ENCODE measurements at places on chromosomes 7 and 10. TPM values are rescaled to one million over a fixed set of nuclear protein-coding genes. Genes with fewer than 3 reads are reported as not detected.

DNA sequence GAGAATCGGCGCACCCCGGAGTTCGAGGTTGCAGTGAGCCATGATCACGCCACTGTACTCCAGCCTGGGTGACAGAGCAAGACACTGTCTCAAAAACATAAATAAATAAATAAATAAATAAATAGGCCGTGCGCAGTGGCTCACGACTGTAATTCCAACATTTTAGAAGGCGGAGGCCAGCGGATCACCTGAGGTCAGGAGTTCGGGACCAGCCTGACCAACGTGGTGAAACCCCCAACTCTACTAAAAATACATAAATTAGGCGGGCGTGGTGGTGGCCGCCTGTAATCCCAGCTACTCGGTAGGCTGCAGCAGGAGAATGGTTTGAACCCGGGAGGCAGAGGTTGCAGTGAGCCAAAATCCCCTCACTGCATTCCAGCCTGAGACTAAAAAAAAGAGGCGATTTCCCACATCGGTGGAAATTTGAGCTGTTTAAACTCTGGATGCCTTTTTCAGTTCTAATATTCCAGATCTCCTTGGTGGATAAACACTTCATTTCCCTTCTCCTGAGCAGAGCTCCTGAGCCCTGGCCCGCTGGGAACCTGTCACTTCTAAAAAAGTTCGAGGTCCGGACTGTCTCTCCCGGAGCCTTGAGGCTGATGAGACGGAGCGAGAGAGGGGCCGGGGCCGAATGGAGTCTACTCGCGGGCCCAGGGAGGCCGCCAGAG is 2.0 kb upstream of the NFKB2 start:
- peaks cover 11% of the 10 kb centered on the region for H3K27me3 ChIP-seq
- peaks cover 9% of the 10 kb centered on the region for H3K36me3 ChIP-seq
- no peak overlapping the region for H3K27ac ChIP-seq
- no peak for DNase-seq

DNA sequence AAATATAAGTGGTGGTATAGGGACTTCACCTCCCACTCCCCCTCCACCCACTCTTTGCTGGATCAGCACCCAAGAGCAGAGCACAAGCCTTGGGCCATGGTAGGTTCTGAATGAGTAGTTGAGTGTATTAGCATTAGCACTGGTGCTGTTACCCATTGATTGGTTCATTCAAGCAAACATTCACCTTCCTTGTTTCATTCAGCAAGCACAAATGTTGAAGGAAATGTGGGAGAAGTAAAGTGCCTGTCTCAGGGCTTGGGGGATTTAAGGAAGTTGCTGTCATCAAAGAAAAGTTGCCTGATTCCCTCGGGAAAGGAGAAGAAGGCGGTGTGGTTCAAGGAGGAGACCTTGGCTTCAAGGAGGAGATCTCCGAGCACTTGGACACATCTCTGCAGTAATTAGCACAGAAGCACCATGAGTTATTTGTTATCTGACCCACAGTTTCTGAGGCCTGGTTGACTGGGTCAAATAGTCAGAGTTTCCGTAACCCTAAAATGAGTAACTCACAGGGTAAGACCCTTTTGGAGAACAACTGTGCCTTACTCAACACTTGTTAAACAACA is 17.3 kb downstream of the IL2RA start:
- no peak overlapping the region for H3K27ac ChIP-seq
- H3K27me3 ChIP-seq: no peaks in the 10 kb centered on the region
- peak; percentile 3 for DNase-seq
- H3K36me3 ChIP-seq: no peaks in the 10 kb centered on the region

DNA sequence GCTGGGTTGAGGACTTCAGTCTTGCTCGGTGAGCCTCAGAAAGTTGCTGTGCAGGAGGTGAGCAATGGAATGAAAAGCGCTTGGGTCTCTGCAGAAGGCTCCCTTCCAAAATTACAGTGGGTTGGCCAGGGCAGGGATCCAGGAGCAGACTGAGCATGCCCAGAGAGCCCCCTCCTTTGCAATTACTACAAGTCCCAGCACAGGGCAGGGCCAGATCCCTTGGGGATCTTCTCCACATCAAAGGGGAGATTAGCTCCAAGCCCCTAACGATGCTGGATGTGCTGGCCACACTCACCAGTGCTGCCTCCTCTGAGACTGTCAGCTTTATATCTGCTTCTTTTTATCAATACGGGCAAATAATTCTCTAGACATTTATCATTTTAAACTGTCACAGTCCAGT is 337.5 kb downstream of the RPS24 start:
- no peaks in the 10 kb centered on the region for H3K4me1 ChIP-seq
- no peaks in the 10 kb centered on the region for H3K27me3 ChIP-seq
- H3K36me3 ChIP-seq: no peaks in the 10 kb centered on the region
- H3K27ac ChIP-seq: no peak overlapping the region
- H3K4me3 ChIP-seq: no peak overlapping the region

DNA sequence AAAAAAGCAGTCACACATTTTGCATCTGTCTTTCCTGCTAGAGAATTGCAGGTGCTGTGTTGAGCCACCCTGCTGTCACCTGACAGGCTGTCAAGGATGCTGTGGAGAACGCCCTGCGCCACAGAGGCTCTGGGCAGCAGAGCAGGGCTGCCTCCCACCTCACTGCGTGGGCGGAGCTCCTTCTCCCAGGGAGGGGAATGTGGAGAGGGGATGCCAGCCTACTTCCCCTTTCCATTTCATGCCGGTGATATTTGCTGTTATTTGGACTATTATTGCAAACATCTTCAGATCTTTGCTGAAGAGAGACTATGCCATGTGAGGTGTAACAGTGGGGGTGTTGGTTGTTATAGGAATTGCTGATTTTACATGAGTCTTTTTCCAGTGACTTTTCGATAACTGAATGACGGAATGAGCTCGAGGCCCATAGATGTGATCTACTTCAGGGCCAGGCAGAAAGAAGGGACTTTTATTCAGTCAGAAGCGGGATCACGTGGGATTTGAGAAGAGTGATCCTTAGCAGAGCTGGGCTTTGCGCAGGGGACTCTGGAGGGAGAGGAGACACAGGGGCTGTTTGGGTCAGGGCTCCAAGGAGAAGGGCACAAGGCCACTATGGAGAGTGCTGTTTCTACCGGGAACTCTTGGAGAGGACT is 13.6 kb upstream of the PRKAG2 start:
- H3K36me3 ChIP-seq: no peaks in the 10 kb centered on the region
- peak; percentile 27 for DNase-seq
- H3K27me3 ChIP-seq: no peaks in the 10 kb centered on the region
- no peak overlapping the region for H3K4me3 ChIP-seq
- no peak overlapping the region for H3K27ac ChIP-seq
- H3K4me1 ChIP-seq: no peaks in the 10 kb centered on the region

- no peak overlapping the region for H3K27ac ChIP-seq
- H3K4me1 ChIP-seq: peaks cover 4% of the 10 kb centered on the region
- peaks cover 3% of the 10 kb centered on the region for H3K36me3 ChIP-seq
- no peaks in the 10 kb centered on the region for H3K27me3 ChIP-seq
- no peak overlapping the region for H3K4me3 ChIP-seq
- DNase-seq: no peak
These were observed 370.1 kb downstream of the PRPF18 start for GRCh38 chr10:13956826-13957225.

DNA sequence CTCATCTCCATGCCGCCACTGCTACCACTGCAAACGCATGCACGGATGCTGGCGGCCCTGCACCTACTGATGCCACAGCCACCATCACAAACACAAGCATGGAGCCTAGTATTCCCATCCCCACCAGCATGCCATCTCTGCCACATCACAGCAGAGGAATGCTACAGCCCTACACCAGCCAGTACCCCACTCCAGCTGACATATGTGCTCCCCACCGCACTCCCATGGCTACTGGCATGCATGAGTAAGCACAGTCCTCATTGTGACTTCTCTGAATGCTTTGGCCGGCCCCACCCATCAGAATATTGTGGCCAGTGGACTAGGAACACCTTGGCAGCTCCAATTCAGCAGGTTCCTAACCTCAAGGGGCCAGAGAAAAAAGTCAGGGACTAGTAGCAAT is 705.5 kb downstream of the POM121L12 start:
- DNase-seq: no peak
- H3K4me1 ChIP-seq: no peaks in the 10 kb centered on the region
- no peaks in the 10 kb centered on the region for H3K27me3 ChIP-seq
- H3K4me3 ChIP-seq: no peak overlapping the region
- H3K36me3 ChIP-seq: peaks cover 8% of the 10 kb centered on the region

DNA sequence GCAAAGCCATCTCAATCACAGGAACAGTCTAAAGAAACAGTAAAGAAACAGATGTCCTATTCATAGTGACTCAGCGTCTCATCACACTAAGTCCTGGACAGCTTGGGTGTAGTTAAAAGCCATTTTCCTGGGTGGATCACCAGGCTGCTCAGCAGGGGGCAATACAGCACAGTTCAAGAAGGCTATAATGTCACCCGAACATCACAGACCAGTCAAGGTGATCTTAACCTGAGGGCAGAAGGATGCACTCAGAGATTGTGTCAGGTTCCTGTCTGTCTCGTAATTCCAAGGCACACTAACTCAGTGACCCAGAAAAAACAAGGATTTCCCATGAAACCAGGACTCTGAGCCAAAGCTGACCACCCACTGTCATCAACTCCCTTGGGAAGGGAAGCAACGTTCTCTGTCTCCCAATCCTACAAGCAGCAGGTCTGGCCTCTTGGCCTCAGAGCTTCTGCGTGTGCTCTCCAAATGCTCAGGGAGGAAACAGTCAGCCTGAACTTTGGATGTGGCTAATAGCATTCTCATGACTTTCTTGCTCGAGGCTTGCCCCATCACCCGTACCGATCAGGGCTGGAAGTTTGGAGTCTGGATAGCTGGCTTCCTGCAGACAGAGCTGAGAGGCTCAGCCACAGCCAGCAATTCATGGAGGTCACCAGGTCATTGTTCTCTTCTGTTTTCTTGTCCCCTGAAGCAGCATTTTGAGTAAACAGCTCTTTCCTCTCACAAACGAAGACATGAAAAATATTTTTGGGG is 90.4 kb upstream of the FAM171A1 start:
- no peaks in the 10 kb centered on the region for H3K4me1 ChIP-seq
- no peaks in the 10 kb centered on the region for H3K36me3 ChIP-seq
- H3K27ac ChIP-seq: no peak overlapping the region
- no peak overlapping the region for H3K4me3 ChIP-seq
- no peak for DNase-seq

DNA sequence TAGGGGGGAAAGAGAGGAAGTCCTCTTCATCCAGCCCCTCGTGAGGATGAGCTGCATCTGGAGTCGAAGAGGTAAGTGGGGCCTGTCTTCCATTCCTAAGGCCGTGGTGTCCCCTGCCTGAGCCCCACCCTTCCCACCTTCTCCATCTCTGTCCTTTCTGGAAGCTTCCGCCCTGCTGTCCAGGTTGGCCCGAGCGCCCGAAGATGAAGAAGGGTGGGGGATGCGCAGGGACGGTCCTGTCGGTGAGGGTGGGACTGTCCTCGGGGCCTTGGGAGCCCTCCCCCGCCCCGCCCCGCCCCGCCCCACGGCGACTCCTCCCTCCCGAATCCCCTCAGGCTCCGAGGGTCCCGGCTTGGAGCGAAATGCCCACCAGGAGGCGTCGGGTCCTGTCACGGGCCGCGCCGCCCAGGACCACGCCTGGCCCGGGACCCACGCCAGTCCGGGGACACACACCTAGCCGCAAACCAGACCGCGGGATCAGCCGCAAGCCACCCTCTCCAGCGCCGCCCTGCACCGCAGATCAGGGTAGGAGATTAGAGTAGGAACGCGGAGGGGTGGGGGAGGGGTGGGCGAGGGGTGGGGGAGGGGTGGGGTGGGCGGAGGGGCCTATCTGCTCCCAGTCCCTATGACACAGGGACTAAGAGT is 15.3 kb downstream of the GPRIN2 start:
- H3K4me3 ChIP-seq: peak overlapping the region; percentile 68
- no peaks in the 10 kb centered on the region for H3K27me3 ChIP-seq
- no peak overlapping the region for H3K27ac ChIP-seq
- H3K4me1 ChIP-seq: peaks cover 12% of the 10 kb centered on the region

- H3K4me3 ChIP-seq: no peak overlapping the region
- peaks cover 75% of the 10 kb centered on the region for H3K36me3 ChIP-seq
- H3K4me1 ChIP-seq: peaks cover 3% of the 10 kb centered on the region
- peak overlapping the region; percentile 92 for H3K27ac ChIP-seq
- H3K27me3 ChIP-seq: no peaks in the 10 kb centered on the region
These were observed 64.3 kb upstream of the RET start for GRCh38 chr10:43012578-43012977.

DNA sequence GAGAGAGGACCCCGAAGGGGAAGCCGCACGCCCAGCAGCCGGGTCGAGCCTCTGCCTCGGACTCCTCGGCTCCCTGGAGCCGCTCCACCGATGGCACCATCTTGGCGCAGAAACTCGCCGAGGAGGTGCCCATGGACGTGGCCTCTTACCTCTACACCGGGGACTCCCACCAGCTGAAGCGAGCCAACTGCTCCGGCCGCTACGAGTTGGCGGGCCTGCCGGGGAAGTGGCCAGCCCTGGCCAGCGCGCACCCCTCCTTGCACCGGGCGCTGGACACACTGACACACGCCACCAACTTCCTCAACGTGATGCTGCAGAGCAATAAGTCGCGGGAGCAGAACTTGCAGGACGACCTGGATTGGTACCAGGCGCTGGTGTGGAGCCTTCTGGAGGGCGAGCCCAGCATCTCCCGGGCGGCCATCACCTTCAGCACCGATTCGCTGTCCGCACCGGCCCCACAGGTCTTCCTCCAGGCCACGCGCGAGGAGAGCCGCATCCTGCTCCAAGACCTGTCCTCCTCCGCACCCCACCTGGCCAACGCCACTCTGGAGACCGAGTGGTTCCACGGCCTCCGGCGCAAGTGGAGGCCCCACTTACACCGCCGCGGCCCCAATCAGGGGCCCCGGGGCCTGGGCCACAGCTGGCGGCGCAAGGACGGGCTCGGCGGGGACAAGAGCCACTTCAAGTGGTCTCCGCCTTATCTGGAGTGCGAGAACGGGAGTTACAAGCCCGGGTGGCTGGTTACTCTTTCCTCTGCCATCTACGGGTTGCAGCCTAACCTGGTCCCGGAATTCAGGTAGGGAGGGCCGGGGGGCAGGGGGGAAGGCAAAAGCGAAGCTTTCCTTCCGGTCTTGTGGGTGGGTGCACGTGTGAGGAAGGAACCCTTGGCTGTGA is 973 bp downstream of the GPR158 start:
- DNase-seq: peak; percentile 59
- H3K4me1 ChIP-seq: no peaks in the 10 kb centered on the region
- peak overlapping the region; percentile 77 for H3K4me3 ChIP-seq
- H3K27me3 ChIP-seq: peaks cover 8% of the 10 kb centered on the region
- no peaks in the 10 kb centered on the region for H3K36me3 ChIP-seq

DNA sequence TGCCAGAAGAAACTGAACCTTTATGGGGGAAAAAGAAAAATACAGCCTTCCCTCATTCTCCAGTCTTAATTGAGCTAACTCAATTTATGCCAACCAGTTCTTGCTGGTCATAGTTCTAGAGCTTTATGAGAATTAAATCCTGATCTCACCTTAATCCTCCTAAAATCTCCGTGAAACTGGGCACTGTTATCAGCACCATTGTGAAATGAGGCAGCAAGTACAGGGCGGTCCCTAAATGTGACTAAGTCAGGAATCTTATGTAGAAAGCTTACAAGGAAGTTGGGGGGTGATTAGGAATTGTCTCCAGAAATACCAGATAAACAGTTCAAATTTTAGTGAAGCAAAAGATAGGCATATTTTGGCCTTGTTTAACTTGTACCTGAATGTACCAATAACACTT is 10.7 kb upstream of the INSYN2A start:
- H3K4me3 ChIP-seq: no peak overlapping the region
- no peaks in the 10 kb centered on the region for H3K27me3 ChIP-seq
- H3K36me3 ChIP-seq: no peaks in the 10 kb centered on the region
- H3K27ac ChIP-seq: no peak overlapping the region
- DNase-seq: no peak
- peaks cover 5% of the 10 kb centered on the region for H3K4me1 ChIP-seq

- H3K4me1 ChIP-seq: no peaks in the 10 kb centered on the region
- no peaks in the 10 kb centered on the region for H3K27me3 ChIP-seq
- no peak for DNase-seq
- H3K27ac ChIP-seq: no peak overlapping the region
- H3K4me3 ChIP-seq: no peak overlapping the region
- H3K36me3 ChIP-seq: no peaks in the 10 kb centered on the region
These were observed 35.6 kb downstream of the SRPK2 start for GRCh38 chr7:105352901-105353668.

SLIT1 gene
- total RNA-seq: 0.46 TPM

C7orf33 gene
- total RNA-seq: not detected

URGCP gene
- 30.7 TPM for total RNA-seq
